OCI-LY7 (cell line): ENCODE measurements at places on chromosomes 11 and 22.

DNA sequence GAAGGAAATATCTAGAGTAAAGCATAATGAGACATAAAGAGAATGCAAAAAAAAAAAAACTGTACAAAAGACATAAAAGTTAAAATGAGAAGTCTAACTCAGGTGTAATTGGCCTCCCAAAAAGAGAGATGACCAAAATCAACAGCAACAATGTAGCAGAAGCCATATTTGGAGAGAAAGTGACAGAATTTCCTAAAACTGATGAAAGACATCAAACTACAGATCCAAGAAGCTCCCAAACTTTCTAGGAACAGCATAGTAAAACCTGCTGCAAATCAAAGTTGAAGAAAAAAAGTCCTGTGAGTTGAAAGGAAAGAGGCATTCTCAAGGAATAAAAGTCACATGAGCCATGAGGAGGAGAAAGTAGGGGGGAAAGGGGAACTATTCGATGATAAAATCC, 231.3 kb downstream of the METTL15 start:
- no peak for DNase-seq

- DNase-seq = no peak
Observed at GRCh38 chr11:16812274-16812673, 73.8 kb downstream of the C11orf58 start.

- DNase-seq = no peak
Observed at GRCh38 chr11:21888814-21889213, 304.1 kb upstream of the ANO5 start.

- peak; percentile 36 for DNase-seq
Observed at GRCh38 chr22:36332623-36333332, 55.0 kb downstream of the MYH9 start.

GRCh38 chr11:67482275-67482826, 475 bp upstream of the AIP start:
- DNase-seq = no peak

DNA sequence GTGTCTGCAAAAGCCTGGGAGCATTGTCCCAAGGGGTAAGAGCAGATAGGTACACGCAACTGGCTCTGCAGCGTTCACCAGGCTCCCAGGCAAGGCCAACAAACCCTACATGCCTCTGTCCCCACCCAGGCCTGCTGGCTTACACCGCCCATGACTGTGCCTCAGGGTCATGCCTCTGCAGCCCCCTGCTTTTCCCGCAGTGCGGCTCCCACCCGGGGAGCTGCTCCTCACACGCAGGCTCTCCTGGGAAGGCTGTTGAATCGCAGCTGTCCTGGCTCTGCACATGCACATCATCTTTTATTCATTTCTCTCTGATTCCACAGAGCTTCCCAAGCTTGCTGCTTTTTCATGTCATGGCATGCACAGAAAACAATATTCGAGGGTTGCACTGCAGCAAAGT, 29.2 kb upstream of the B3GAT1 start:
- DNase-seq = no peak

- DNase-seq = no peak
Observed at GRCh38 chr11:116693102-116693570, 79.7 kb downstream of the BUD13 start.

GRCh38 chr11:67648140-67648795, 2.3 kb downstream of the ACY3 start:
- peak; percentile 95 for DNase-seq

- DNase-seq = no peak
Observed at GRCh38 chr22:26968859-26969523, 311.6 kb downstream of the MIAT start.

DNA sequence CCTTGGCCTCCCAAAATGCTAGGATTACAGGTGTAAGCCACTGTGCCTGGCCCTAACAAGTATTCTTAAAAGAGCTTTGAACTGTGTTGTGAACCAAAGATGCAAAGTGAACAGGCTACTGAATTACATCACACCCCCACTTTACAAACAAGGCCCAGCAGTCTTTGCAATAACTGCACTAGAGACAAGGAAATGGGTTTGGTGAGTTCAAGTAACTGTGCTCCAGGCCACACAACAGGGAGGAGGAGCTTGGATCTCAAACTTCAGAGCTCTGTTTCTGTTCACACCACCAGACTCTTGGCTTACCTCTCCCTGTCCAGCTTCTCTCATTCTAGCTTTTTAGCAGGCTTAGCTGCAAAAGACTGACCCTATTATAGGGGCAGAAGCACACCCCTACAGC, 30.4 kb upstream of the RASL10A start:
- no peak for DNase-seq

GRCh38 chr11:67265633-67266448, 432 bp upstream of the GRK2 start:
- DNase-seq = peak; percentile 82

GRCh38 chr11:34616086-34616485, 4.8 kb upstream of the EHF start:
- no peak for DNase-seq

- no peak for DNase-seq
Observed at GRCh38 chr11:74318241-74318932, 6.9 kb upstream of the P4HA3 start.

- DNase-seq = no peak
Observed at GRCh38 chr11:128375961-128376360, 211.4 kb downstream of the ETS1 start.

- peak; percentile 76 for DNase-seq
Observed at GRCh38 chr22:41092847-41093411, 537 bp downstream of the EP300 start.

DNA sequence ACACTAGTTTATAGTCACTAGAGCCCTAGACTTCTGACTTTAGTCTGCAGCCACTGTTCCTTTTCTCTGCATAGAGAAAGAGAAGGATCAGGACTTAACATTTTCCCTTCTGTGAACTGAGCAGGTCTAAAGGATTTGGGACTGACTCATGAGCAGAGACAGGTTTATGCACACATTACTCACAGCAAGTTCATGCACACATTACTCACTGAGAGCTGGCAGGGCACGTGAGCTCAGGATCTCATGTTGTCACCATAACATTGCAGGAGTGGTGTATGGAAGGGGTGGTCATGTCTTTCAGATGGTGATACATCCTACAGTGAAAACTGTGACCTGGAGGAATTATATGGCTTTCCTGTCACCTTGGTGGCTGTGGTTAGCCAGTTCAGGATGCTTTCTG, 56.4 kb downstream of the CEP164 start:
- DNase-seq = no peak

- no peak for DNase-seq
Observed at GRCh38 chr11:130451231-130452019, 3.0 kb downstream of the ADAMTS15 start.

- DNase-seq = no peak
Observed at GRCh38 chr22:28780296-28780695, 7.8 kb downstream of the CCDC117 start.
